ENCODE measurements at places on chromosomes 2 and 18.

DNA sequence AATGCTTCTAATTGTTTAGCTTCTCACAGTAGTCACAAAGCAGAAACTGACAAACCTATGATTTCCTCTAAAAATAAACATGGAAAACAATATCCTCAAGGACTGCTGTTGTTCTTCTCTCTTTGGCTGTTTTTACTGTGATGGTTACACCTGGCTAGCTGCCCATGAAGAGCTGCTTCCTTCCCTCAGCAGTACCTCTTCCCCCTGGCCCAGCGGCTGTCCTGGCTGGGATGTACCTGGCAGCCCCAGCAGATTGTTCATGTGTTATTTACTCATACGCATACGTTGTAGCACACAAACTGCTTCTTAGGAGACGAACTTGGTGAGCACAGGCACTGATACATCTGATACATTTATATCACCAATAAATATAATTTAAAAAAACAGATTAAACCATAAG is 27.4 kb downstream of the NEMP2 start:
- DNase-seq: no peak

- DNase-seq: no peak
Observed at GRCh38 chr2:192275632-192276031, 80.9 kb upstream of the TMEFF2 start.

GRCh38 chr2:191977754-191978153 is 130.9 kb upstream of the CAVIN2 start:
- no peak for DNase-seq

DNA sequence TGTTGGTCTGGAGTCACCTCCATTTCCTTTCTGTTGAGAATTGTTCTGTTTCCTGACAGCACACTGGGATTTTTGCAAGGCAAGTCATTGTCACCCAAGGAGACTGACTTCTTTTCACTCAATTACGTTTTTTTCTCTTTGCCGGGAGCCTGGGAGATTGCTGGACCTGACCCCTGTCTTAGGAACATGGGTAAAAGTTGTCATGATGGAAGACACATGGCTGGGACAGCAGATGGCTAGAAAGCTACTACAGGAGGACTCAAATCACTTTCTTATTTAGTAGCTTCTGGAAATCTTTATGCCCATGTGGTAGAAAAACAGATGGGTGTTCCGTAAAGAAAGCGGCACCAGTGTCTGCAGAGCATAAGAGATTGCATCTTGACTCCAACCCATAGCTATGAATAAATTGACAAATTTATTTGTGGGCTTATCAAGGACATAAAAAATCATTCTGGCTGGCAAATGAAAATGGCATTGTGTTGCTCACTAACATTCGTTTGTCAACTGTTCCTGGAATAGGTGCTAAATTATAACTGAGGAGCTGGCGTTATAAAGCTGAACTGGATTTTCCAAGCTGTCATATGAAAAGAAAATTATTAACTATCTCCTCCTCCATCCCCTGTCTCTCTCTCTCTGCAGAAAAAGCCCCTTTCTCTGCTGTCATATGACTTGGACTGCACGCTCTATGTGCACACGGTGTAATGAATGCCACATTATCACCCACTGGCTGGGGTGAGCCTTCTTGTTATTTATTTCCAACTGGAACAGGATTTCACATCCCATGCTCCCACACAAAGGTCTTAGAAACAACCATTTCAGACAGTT is 159.8 kb downstream of the SH3RF3 start:
- DNase-seq: no peak

GRCh38 chr2:142142595-142142994 is 11.8 kb upstream of the LRP1B start:
- no peak for DNase-seq

GRCh38 chr18:55031576-55031975 is 72.3 kb upstream of the CCDC68 start:
- no peak for DNase-seq

- no peak for DNase-seq
Observed at GRCh38 chr2:15163326-15163725, 397.8 kb downstream of the NBAS start.

DNA sequence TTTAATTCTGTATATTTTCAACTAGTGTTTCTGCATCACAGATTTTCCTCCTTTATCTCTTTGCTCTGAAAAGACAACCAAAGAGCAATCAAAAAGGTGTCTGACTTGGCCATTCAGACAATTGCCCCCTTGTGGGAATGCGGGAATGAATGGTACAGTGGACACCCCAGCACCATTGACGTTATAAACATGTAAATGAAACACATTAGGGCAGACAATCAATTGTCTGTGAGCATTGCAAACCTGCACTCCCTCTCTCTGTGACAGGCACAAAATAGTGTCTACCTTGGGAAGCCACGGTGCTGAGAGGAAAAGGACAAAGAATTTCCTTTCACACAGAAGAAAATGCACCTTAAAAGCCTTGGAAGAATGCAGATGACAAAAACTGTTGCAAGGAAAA is 8.0 kb downstream of the ZEB2 start:
- no peak for DNase-seq

GRCh38 chr2:231290321-231291015 is 92.0 kb downstream of the ARMC9 start:
- no peak for DNase-seq

DNA sequence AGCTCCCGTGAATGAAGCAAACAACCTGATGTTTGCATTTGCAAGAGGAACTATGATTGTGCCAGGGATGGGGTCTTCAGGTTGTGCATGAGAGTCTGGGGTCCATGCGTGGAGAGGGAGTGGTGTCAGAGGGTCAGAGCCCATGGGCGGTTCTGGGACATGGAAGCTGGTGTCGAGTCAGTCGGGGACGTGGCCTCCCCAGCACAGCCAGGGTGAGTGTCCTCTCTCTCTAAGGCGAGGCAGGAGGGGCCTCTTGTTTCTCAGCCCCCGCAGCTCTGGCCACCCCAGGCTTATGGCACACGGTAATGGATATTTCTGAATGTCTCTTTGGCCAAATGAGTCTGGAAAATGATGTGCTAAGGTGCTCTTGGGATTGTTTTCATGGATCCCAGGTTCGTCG is 118.6 kb downstream of the RTP5 start:
- DNase-seq: no peak

DNA sequence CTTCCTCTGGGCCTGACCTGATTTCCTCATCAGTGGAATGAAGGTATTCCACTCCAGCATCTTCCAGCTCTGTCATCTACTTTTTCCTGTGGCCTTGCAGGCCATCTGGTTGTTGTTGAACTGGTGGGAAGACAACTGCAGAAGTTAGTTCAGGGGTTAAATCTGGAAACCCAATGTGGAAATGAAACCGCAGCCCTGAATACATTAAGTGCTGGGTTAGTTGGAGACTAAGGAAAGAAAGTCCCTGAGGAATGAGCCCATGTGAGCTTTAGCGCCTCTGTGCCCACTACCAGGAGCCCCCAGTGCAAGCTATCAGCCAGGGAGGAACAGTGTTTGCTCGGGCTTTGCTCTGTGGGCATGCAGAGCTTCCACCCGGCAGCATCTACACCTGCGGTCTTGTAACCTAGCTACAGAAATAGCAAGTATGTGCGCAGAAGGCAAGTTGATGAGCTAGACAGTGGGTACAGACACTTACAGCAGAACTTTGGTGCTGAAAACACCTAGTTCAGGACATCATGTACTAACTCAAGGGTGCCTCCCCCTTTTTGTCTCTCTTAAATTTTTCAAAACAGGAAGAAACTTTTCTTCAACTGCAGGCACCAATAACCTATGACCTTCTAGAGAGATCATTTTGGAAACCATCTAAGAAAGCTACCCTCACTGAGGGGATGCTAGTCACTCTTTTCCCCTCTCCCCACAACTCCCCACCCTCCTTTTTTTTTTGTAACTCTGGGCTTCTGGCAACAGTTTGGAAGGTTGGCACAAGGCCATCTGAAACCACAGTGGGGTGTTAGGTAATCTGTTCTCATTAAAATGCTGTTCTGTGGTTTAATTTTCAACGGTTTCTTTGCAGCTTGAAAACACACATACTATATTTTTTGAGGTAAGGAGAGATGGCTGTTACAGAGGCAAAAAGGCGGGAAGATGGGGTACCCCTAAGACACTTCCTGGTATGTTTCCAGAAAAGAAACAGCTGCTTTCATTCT is 18.3 kb upstream of the CXCR4 start:
- no peak for DNase-seq

DNA sequence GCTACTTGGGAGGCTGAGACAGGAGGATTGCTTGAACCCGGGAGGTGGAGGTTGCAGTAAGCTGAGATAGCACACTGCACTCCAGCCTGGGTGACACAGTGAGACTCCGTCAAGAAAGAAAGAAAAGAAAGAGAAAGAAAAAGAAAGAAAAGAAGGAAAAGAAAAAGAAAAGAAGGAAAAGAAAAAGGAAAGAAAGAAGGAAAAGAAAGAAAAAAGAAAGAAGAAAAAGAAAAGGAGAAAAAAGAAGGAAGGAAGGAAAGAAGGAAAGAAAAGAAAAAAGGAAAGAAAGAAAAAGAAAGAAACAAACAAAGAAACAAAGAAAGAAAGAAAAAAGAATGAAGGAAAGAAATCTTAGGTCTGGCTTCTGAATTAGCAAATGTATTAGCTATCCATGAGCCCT is 150.4 kb downstream of the TMEM163 start:
- DNase-seq: no peak

DNA sequence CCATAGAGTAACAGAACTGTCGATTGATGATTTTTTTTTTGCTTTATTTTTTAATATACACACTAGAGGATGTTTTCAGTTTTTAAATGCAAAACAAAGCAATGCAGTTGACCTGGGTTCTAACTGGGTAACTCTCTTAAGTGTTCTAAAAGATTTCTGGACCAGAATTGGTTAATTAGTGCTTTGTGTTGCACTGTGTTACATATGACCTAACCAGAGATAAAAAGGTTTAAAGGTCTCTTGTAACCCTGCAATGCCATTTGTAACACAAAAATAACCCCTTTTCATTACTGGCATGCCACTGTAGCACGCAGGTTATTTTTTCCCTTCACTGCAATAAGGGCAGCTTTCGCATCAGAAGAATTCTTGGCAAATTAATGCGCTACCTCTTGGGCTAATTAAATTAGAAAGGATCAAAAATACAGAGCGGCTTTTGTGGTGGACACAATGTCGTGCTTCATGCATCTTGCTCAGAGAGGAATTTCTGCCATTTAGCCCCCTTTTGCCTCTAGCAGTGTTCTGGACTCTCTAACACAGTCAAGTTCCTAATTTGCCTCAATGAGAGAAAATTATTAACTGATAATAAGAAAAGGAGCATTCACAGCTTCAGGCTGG is 250.8 kb upstream of the ZEB2 start:
- DNase-seq: no peak

GRCh38 chr2:142825861-142826260 is 51.6 kb upstream of the KYNU start:
- DNase-seq: no peak

DNA sequence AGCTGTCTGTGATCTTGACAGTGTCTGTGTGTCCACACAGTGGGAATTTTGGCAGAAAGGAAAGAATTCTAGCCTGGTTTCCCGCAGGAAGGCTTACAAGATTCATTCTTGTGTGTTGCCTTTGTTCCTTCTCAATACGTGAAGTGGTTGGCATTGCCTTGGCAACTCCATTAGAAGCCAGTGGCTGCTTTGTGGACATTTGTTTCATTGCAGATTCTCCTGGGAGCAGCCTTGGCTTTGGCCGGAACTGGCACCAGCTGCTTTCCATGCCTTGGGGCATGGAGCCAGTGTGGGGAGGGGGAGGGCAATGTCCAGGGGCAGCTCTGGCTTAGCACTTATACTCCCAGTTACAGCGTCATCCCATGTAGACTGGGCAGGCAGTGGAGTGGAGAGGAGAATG is 39.4 kb downstream of the KIF5C start:
- DNase-seq: no peak

GRCh38 chr2:7127687-7128086 is 210.5 kb downstream of the RNF144A start:
- DNase-seq: no peak

- DNase-seq: no peak
Observed at GRCh38 chr2:227485429-227485828, 13.5 kb downstream of the AGFG1 start.

GRCh38 chr2:204104811-204105210 is 168.2 kb downstream of the ICOS start:
- no peak for DNase-seq

- DNase-seq: no peak
Observed at GRCh38 chr2:235348329-235348728, 145.5 kb upstream of the AGAP1 start.

GRCh38 chr2:127673291-127674069 is 1.9 kb downstream of the LIMS2 start:
- peak; percentile 81 for DNase-seq

DNA sequence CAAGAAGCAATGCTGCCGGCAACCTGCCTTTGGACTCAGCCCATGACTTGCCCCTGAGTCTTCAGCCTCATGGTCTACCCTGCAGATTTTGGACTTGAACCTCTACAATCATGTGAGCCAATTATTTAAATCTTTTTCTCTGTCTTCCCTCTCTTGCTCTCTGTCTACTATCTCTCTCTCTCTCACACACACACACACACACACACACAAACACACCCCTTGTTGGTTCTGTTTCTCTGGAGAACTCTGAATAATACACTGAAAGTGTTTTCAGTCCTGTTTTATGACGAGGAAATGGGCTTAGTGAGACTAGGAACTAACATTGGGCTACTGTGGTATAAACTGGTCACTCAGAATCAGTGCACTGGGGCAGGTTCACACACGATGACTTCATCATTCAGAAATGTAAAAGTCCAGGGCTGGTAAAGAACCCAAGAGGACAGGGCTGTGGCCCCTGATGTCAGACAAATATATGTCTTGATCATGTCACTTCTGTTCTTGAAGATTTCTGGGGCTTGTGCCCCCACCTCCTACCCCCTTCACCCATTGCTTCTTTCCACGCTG is 266.1 kb upstream of the SIX2 start:
- DNase-seq: no peak

GRCh38 chr2:69241664-69242514 is 145.1 kb downstream of the GFPT1 start:
- no peak for DNase-seq

GRCh38 chr2:234625626-234626250 is 128.9 kb upstream of the ARL4C start:
- DNase-seq: peak; percentile 64

All from osteocyte (in vitro differentiated cells).